Heart left ventricle (tissue), 16 donors: ENCODE measurements at places on chromosomes 4 and X. TPM values are rescaled to one million over a fixed set of nuclear protein-coding genes. Genes with fewer than 3 reads are reported as not detected.

GRCh38 chr4:23909671-23910070 lies 19.8 kb upstream of the PPARGC1A start:
- no peak for DNase-seq

- peak; percentile 71 for DNase-seq
Measured at GRCh38 chr4:153204247-153204671, at the start of gene TRIM2. Gene TRIM2 (plus strand): TSS chr4:153204443. CDS start chr4:153204531, 88 bp downstream.

GRCh38 chr4:173014113-173014558 lies 154.5 kb upstream of the GALNT7 start:
- peak; percentile 26 for DNase-seq

DNA sequence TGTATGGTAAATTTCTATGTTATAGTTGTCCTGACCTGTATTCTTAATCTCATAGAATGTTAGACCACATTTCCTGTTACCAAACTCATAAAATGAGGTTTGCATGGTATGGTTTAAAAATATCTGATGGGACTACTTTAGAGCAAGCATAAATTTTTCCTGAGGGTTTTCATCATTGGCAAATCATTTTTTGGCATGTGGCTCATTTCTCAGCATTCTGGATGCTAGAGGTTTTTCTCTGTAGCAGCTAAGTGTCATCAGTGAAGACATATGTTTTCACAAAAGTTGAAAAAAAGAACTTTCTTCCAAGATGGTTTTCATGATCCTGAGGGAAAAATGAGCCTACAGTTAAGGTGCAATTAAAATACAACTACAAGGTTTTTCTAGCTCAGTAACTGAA lies 503.5 kb upstream of the FAM47C start:
- DNase-seq, result no peak

DNA sequence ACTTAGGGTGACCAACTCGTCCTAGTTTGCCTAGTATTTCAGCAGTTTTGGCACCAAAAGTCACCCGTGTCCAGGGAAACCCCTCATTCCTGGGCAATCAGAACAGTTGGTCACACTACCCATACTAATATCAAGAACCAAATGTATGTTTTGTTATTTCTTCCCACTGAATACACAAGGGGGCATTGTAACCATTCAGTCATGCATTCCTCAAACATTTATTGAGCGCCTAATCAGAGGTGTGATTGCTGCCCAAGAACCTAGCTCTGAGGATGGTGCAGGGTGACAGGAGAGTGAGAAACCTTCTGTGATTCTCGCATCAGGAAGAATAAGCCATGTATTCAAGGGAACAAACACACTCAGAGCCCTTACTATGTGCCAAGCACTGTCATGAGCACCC lies 69.8 kb upstream of the RAI2 start:
- DNase-seq, result no peak

- DNase-seq, result no peak
Measured at GRCh38 chr4:28488021-28488420, 1627.4 kb downstream of the STIM2 start.

DNA sequence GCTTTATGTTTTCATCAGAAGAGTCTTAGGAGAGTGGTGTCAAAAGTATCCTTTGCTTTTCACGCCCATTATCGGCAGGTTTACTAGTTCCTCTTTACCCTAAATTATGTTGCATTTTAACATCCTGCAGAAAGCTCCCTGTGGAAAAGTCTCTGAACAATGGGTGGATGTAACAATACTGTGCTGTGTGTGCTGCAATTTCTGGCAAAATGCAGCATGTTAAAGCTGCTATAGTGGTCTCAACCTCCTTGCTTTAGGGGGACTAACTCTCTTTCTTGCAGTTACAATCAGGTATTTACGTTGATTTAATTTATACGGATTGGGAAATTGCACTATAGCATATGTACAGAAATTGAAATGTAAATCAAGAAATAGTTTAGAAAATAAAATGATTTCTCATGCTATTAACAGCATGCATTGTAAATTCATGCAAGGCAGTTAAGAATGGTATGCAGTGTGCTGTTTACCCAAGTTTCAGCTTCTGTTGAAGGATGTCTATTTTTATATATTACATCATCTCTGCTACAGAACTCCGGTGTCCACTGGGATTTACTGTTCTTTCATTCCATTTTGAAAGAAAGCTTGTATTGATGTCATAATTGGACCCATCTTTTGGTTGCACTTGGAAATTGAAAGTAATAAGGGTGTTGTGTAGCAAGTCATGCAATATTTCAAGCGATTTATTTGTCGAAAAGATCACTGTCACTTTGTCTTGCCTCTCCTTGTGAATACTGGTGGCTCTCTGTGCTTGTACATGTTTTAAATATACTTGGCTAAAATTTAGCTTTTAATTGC lies 145.7 kb downstream of the RAPGEF2 start:
- no peak for DNase-seq

DNA sequence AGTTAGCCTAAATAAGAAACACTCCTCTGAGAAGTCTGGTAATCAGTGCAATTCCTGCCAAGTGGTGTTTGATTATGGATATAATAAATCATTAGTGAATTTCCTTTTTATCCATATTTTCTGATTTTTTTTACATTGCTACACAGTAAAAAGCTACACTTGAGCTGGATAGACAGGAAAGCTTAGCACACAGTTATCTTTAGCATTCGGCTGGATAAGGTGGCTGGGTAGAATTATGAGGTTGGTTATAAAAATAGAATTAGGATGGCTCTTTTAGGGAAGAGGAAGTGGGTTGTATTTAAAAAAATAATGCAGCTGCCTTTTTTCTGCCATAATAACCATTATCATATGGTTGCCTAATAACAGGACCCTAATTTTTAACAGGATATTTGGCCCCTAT lies 460.6 kb downstream of the NAF1 start:
- DNase-seq, result no peak

- DNase-seq, result no peak
Measured at GRCh38 chr4:16262188-16262587, 35.9 kb upstream of the TAPT1 start.

DNA sequence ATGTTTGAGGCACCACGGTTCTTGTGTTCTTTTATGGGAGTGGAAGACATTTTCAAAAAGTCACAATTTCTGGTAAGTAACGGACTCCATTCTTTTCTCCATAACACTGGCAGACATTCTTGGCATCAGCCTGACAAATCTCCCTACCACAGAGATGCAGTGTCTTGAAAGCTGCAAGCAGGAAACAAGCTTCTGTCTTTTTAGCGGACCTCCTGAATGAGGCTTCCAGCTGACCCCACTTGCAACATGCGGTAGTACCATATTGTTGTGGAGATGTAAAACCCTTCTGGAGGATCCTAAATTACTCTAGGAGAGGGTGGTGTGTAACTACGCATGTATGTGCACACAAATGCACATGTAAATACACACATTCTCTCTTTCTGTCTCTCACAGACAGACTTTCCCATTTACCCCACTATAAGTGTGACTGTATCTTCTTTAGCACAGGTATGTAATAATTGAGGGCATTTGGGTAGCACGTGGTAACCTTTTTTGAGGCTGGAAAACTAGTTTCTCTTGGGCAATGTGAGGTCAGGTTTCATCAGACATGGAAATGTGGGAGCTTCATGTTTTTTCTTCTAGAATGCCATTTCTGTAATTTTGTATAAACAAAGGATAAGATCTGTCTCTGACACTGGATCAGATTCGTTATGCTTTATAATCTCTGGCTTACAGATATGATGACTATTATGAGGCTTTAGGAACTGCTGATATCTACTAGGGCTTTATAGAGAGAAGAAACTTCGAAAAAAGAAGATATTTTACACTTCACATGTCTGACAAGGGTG lies 130.1 kb downstream of the MGST2 start:
- no peak for DNase-seq

- DNase-seq, result no peak
Measured at GRCh38 chr4:8577046-8577445, 3.1 kb upstream of the GPR78 start.

GRCh38 chr4:14178421-14178820 lies 550.9 kb upstream of the BOD1L1 start:
- no peak for DNase-seq

- DNase-seq, result no peak
Measured at GRCh38 chr4:48275247-48275646, 5.6 kb upstream of the TEC start.

- no peak for DNase-seq
Measured at GRCh38 chrX:17842769-17843525, 18.2 kb downstream of the RAI2 start.

DNA sequence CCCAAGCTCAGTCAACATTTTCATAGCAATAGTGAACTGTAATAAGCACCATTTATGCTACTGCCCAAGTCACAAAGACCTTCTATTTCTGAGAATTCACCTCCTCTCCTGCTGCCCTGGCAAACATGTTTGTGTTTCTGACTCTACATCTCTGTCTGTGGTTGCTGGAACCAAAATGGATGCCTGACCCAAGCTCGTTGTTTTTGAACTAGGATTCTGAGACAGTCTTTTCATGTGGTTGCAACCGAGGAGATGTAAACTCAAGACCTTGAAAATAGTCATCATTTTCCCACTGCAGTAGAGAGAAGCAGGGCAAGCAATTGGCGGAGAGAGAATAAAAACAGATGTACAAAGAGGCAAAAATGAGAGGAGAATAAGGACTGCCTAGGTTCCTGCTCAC lies 160.2 kb downstream of the RAB28 start:
- no peak for DNase-seq

- no peak for DNase-seq
Measured at GRCh38 chrX:45479196-45479834, 278.6 kb upstream of the DIPK2B start.

GRCh38 chr4:2689825-2690700 lies 66.1 kb downstream of the TNIP2 start:
- peak; percentile 32 for DNase-seq

DNA sequence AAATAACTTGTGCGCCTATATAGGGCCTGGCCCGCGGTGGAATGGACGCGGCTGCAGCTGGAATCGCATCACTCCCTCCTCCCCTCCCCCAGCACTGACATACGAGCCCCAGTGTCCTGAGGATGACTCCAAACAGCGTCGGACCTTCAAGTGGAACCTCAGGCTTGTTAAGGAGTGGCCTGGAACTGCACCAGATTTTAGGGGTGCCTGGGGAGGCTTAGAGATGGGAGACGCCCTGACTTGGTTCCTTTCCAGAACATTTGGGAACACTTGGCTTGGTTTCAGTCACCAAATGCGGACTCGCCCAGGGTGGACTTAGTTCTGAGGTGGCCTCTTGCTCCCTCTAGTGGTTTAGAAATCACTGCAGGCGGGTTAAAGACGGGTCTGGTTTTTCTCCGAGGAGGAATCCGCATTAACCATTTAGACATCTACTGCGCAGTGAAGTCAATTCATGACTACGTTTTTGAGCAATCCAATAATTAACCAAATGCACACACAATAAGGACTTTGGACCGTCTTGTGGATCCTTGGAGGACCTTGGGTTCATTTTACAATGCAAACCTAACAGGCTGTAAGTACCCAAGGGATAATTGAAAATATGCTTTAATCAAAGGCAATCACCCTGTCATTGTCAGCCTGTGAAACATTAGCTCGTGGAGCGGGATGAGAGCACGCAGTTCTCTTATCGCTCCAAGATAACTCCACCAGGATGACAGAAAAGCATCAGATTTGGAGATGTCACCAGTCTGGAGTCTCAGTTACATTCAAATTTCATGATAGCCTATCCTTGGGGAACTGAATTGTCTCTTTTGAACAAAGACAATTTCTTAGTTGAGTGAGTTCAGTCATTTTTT lies 11.2 kb upstream of the PDGFRA start:
- peak; percentile 82 for DNase-seq

- DNase-seq, result no peak
Measured at GRCh38 chr4:153936121-153936520, 147.2 kb upstream of the SFRP2 start.

GRCh38 chr4:2395584-2395983 lies 22.9 kb downstream of the ZFYVE28 start:
- no peak for DNase-seq

DNA sequence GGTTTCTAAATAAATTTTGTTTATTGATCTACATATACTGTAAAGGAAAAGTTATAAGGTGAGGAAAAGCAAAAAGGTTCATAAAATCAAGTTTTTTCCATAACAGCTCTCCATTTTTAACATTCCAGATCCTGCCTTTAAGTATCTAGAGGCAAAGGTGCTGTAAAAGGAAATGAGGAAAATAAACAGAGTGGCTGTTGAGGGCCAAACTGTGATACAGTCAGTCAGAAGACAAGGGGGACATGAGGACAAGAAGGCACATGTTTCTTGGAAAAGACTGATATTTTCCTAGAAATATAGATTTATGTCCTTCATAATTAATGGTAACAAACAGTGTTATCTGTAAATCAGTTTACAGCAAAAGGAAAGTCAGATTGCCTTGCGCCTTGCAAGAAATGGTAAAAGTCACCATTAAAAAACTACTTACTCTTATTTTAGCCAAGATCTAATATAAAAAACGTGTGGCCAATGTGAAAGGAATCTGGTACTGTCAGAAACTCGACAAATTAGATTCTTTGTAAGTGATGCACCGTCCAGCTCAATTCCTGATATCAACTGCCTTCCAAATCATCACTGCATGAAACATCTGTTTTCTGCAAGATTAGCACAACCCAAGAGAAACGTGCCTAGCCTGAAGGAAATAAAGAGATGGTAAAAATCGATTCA lies 34.0 kb upstream of the VEGFD start:
- DNase-seq, result no peak

- DNase-seq, result no peak
Measured at GRCh38 chr4:98518559-98519267, 139.7 kb downstream of the TSPAN5 start.

GRCh38 chrX:33726281-33727160 lies 405.6 kb downstream of the FAM47A start:
- no peak for DNase-seq

- DNase-seq, result no peak
Measured at GRCh38 chr4:136918772-136919171, 613.5 kb downstream of the PCDH18 start.

- peak; percentile 46 for DNase-seq
Measured at GRCh38 chr4:7420661-7421040, 14.1 kb downstream of the PSAPL1 start.

GRCh38 chr4:74967324-74967723 lies 34.4 kb downstream of the PARM1 start:
- DNase-seq, result no peak

- DNase-seq, result no peak
Measured at GRCh38 chr4:111037591-111038360, 414.9 kb upstream of the PITX2 start.

GRCh38 chrX:537151-537550 lies 93.4 kb upstream of the SHOX start:
- DNase-seq, result no peak

Gene PCDH10
- 0.48 TPM for total RNA-seq

Gene ARMCX4
- 6.2 TPM for total RNA-seq

Gene STPG2
- total RNA-seq, result 0.16 TPM

Gene MAGEA1
- total RNA-seq, result not detected

Gene WDR17
- total RNA-seq, result 0.28 TPM

Gene NXF3
- not detected for total RNA-seq

Gene MAGEA2B
- total RNA-seq, result not detected

Gene PCYT1B
- total RNA-seq, result not detected

Gene OTUD6A
- total RNA-seq, result not detected

Gene GPR34
- total RNA-seq, result 6.6 TPM

Gene ABCG2
- total RNA-seq, result 8.0 TPM

Gene XPNPEP2
- total RNA-seq, result 0.19 TPM

Gene CDS1
- 0.29 TPM for total RNA-seq
